GM23248 (cell line): ENCODE measurements at places on chromosomes 4 and X. TPM values are rescaled to one million over a fixed set of nuclear protein-coding genes. Genes with fewer than 3 reads are reported as not detected.

The CFP gene
- polyA plus RNA-seq: 0.15 TPM in 1 of 2 replicates, not detected in the other

The TAF7L gene
- polyA plus RNA-seq: 0.23 and 0.53 TPM in 2 replicates

The RWDD4 gene
- 38.0 and 40.8 TPM in 2 replicates for polyA plus RNA-seq

The PAGE2 gene
- polyA plus RNA-seq: not detected in 2 replicates

The MORF4L2 gene
- 482 and 486 TPM in 2 replicates for polyA plus RNA-seq

The MAGED1 gene
- polyA plus RNA-seq: 351 and 357 TPM in 2 replicates

The CPE gene
- polyA plus RNA-seq: 51.0 and 53.9 TPM in 2 replicates

The FAM47A gene
- polyA plus RNA-seq: not detected in 2 replicates

The MAGEE2 gene
- not detected in 2 replicates for polyA plus RNA-seq

The SLITRK2 gene
- not detected in 2 replicates for polyA plus RNA-seq

The IL1RAPL1 gene
- polyA plus RNA-seq: not detected in 2 replicates

The PCDH19 gene
- polyA plus RNA-seq: 0.05 and 0.16 TPM in 2 replicates

The NXF2 gene
- not detected in 2 replicates for polyA plus RNA-seq

The IGFBP7 gene
- polyA plus RNA-seq: 1,347 and 1,359 TPM in 2 replicates

The GYPA gene
- not detected in 2 replicates for polyA plus RNA-seq

The GYG2 gene
- 0.86 and 1.2 TPM in 2 replicates for polyA plus RNA-seq

The MAGEB2 gene
- polyA plus RNA-seq: not detected in 2 replicates

The ABHD18 gene
- 3.5 and 4.1 TPM in 2 replicates for polyA plus RNA-seq

The FGA gene
- not detected in 2 replicates for polyA plus RNA-seq

The FRAS1 gene
- polyA plus RNA-seq: 5.8 and 6.5 TPM in 2 replicates

The AADAT gene
- polyA plus RNA-seq: 5.9 and 7.7 TPM in 2 replicates

The VCX2 gene
- polyA plus RNA-seq: not detected in 2 replicates

The MAGEA1 gene
- not detected in 2 replicates for polyA plus RNA-seq

The MAGEB17 gene
- not detected in 2 replicates for polyA plus RNA-seq

The GUCY1B1 gene
- 0.25 and 0.56 TPM in 2 replicates for polyA plus RNA-seq

The SLIT2 gene
- 43.9 and 50.8 TPM in 2 replicates for polyA plus RNA-seq

The XAGE1B gene
- not detected in 2 replicates for polyA plus RNA-seq

The ADH1C gene
- not detected in 2 replicates for polyA plus RNA-seq

The DSPP gene
- polyA plus RNA-seq: not detected in 2 replicates

The NMU gene
- 0.61 TPM in 1 of 2 replicates, not detected in the other for polyA plus RNA-seq

The GPR50 gene
- not detected in 2 replicates for polyA plus RNA-seq

The RS1 gene
- not detected in 2 replicates for polyA plus RNA-seq

The LNX1 gene
- polyA plus RNA-seq: 6.3 and 6.7 TPM in 2 replicates

The JADE1 gene
- polyA plus RNA-seq: 32.1 and 32.8 TPM in 2 replicates

The MAGEA12 gene
- polyA plus RNA-seq: 0.18 and 0.27 TPM in 2 replicates

The F11 gene
- not detected in 2 replicates for polyA plus RNA-seq

The DGAT2L6 gene
- not detected in 2 replicates for polyA plus RNA-seq

The BMP15 gene
- polyA plus RNA-seq: not detected in 2 replicates

The MAMLD1 gene
- 9.0 and 10.1 TPM in 2 replicates for polyA plus RNA-seq

The SMARCA1 gene
- 36.3 and 38.5 TPM in 2 replicates for polyA plus RNA-seq
